ENCODE measurements at places on chromosomes 12 and 14.

DNA sequence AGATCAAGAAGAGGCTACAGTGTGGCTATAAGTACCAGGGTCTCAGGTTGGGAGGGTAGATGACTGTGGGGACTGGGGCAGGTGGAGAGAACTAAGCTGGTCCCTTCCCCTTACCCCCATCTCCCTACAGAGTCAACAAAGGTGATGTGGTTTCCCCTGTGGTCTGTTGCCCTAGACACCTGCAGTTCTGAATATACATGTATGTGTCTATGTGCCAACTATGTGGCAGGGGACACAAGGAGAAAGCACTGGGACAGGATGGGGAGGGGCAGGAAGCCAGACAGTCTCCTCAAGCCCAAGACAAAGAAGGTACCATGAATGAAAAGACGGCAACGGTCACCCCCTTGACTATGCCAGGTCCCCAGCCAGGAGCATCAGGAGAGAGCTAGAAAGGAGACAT lies 4.5 kb upstream of the HDAC7 start:
- DNase-seq, result peak; percentile 40

DNA sequence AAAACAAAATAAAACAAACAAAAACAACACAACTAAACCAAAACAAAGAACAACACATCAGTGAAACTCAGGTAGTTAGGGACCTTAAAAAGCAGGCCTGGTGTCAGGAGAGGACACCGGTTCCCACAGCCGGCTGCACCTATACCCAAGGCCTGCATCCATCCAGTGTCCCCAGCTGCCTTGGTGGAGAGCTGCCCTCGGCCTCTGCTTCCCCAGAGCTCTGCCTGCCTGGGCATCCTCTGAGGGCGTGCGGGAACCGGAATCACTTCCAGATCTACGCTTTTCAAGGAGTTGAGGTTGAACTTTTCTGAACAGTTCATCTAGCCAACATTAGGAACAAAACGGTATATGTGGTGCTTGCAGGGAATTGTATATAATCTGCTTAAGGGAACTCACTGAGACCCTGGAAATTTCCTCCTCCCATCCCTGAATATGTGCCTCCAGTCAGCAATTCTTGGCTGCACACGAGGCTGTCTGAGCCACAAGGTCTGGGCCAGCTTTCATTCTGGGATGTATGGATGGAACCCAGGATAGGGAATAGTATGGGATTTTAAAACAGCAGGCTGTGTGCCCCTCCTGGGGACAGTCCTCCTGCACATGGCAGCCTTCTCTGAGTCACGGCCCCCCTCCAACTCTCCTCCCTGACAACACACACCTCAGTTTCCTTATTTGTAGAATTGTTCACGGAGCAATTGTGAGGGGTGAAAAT lies 319.0 kb upstream of the RTL1 start:
- no peak for DNase-seq

GRCh38 chr14:76964695-76965094 lies 63.8 kb downstream of the IRF2BPL start:
- DNase-seq, result no peak

GRCh38 chr14:92726135-92726932 lies 22.1 kb downstream of the LGMN start:
- peak; percentile 75 for DNase-seq
